Activated CD8-positive, alpha-beta memory T cell treated with anti-CD3 and anti-CD28 coated beads, Interleukin-2, amount 10 ng/mL, durations not matched to agents 7 days and 5 days (primary cell): ENCODE measurements at places on chromosomes 1 and 21.

DNA sequence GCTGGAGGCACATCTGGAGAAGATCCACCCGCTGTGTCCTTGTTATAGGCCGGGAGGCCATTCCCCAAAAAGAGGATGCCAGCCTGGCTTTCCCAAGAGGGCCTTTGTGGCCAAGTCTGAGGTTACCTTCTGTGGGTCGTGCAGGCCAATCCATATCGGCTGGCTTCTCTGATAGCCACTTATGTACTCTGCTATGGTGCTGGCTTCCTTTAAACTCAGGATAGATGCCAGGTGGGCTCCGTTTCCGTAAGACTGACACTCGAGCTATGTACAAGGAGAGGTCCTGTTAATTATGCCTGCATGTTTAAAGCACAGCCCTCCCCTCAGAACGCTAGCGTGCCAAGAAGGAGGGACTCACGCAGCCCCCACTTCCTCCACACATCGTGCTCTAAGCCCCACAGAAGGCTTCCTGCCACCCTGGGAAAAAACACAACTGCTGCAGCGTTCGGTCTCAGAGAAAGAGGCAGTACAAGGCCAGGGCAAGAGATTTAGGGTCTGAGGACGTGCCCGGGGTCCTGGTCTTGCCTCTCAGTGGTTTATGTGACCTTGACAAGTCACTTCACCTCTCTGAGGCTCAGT is 11.6 kb downstream of the REG4 start:
- no peaks in the 10 kb centered on the region for H3K36me3 ChIP-seq
- H3K4me1 ChIP-seq: peaks cover 11% of the 10 kb centered on the region
- no peak for DNase-seq
- peak overlapping the region; percentile 37 for H3K4me3 ChIP-seq
- peaks cover 14% of the 10 kb centered on the region for H3K27me3 ChIP-seq

DNA sequence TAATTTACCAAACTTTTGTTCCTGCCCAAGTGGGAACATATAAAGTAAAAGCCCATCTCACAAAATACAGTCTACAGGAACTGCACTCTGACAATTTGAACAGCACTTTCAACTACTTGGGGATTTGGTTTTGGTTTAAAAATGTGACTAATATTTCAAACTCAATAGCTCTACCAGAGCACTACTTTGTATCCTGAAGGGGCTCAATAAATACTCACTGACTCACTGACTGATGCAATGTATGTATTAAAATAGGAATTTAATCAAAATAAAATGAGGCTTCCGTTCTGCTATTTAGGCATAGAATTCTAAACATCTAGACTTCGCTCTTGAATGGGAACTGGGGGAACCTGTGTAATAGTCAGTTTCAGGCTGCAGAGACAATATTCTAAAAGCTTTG is 21.9 kb downstream of the EFCAB14 start:
- DNase-seq: no peak
- H3K4me3 ChIP-seq: no peak overlapping the region
- H3K27me3 ChIP-seq: no peaks in the 10 kb centered on the region
- peaks cover 43% of the 10 kb centered on the region for H3K36me3 ChIP-seq
- no peak overlapping the region for H3K27ac ChIP-seq

GRCh38 chr1:209723756-209724693 is 19.4 kb downstream of the HSD11B1 start:
- no peaks in the 10 kb centered on the region for H3K27me3 ChIP-seq
- H3K4me1 ChIP-seq: peaks cover 13% of the 10 kb centered on the region
- H3K4me3 ChIP-seq: no peak overlapping the region
- no peak for DNase-seq
- peaks cover 5% of the 10 kb centered on the region for H3K36me3 ChIP-seq

DNA sequence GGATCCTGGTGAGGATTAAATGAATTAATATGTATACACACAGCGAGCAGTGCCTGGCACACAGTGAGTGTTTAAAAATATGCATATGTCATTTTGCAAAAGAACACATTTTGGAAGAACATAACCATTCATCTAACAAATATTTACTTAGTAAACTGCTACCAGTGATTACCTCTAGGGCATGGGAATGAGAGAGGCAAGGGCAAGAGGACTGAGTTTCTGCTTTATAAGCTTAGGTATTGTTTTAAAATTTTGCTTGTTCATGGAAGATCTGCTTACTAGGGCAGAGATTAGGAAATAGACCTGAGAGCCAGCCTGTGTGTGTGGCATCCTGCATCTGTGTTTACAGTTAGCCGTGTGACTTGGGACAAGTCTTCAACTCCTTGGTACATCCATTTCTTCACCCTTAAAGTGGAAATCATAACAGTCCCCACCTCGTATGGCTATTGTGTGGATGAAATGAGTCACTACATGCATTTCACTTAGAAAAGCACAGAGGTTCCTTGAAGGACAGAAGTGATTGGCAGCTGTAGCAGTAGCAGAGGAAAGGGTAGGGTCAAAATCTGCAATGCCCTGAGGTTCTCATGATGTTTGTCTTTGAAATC is 198.5 kb upstream of the FMN2 start:
- H3K4me3 ChIP-seq: no peak overlapping the region
- no peak overlapping the region for H3K27ac ChIP-seq
- H3K27me3 ChIP-seq: peaks cover 13% of the 10 kb centered on the region
- H3K4me1 ChIP-seq: peaks cover 14% of the 10 kb centered on the region

GRCh38 chr1:204134103-204134502 is 17.7 kb downstream of the ETNK2 start:
- H3K36me3 ChIP-seq: no peaks in the 10 kb centered on the region
- H3K4me3 ChIP-seq: no peak overlapping the region
- no peak for DNase-seq
- peaks cover 3% of the 10 kb centered on the region for H3K27me3 ChIP-seq
- H3K4me1 ChIP-seq: no peaks in the 10 kb centered on the region

- peak overlapping the region; percentile 91 for H3K27ac ChIP-seq
- DNase-seq: peak; percentile 76
- peaks cover 35% of the 10 kb centered on the region for H3K4me1 ChIP-seq
- H3K4me3 ChIP-seq: peak overlapping the region; percentile 99
- H3K36me3 ChIP-seq: peaks cover 2% of the 10 kb centered on the region
Observed at GRCh38 chr1:19644681-19645410, 735 bp downstream of the NBL1 start.

GRCh38 chr1:239337799-239338430 is 48.5 kb upstream of the CHRM3 start:
- no peak overlapping the region for H3K27ac ChIP-seq
- H3K36me3 ChIP-seq: no peaks in the 10 kb centered on the region
- no peak overlapping the region for H3K4me3 ChIP-seq
- H3K4me1 ChIP-seq: no peaks in the 10 kb centered on the region
- no peak for DNase-seq

DNA sequence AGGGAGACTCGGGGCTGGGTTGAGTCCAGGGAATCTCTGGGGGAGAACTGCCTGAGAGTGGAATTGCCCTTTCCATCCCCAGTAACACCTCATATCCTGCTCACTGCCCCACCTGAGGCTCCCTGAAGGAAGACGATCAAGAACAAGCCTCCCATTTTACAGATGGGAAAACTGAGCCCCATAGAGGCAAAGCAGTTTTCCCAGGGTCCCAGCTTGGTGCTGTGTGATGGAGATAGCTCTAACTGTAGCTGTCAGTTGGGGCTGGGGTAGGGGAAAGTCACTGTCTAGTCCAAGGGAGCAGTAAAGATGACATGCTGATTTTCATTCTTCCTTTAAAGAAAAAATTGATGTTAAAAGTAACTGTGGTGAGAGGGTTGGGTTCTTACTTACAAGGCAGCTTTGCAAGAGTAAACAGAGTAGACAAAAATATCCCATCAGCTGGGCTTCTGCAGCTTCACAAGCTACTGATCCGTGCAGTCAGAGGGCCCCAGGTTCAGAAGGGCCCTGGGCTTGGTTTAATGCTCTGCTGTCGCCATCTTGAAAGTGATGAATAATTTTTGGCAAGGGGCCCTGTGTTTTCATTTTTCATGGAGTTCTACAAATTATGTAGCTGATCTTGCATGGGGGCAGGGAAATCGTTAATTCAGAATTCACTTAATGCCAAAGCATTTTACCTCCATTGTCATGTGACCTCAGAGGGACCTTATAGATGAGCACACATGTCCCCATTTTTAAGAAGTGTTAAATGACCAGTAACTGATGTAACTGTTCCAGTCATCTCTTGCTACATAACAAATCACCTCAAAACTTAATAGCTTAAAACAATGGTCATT is 17.6 kb upstream of the TNFRSF1B start:
- H3K27me3 ChIP-seq: no peaks in the 10 kb centered on the region
- no peak overlapping the region for H3K4me3 ChIP-seq
- H3K4me1 ChIP-seq: peaks cover 90% of the 10 kb centered on the region
- no peak for DNase-seq
- H3K27ac ChIP-seq: peak overlapping the region; percentile 99
- peaks cover 11% of the 10 kb centered on the region for H3K36me3 ChIP-seq

DNA sequence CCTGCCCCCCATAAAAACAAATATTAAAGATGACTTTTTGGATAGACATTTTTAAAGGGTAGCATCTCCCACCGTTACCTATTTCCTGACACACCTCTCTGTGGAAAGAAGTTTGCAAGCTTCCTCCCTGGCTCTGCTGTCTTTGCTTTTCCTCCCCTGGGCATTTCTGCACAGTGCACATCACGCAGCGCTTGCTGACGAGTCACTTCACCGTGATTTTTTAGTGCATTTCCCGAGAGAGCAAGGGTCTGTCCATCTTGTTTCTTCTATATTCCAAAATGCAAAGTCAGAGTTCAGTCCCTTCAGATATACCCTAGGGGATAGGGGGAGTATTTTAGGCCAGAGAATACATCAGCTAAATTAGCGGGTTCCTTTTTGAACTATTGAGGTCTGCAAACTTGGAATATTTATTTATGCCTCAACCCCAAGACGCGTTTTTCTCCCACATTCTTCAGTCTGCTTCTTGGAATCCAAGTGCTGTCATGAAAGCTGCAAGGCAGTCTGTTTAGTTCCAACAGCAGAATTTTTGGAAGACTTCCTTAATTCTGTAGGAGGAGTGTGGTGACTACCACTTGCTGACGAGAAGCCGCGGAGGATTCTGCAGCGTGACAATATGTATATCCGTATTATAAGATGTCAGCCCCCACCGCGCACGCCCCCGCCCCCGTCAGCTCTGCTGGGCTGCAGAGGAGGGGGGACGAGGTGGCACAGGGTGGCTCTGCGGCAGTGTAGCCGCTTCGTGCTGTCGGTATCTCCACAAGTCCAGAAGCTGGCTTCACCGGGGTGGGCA is 22.4 kb downstream of the SMYD2 start:
- H3K36me3 ChIP-seq: no peaks in the 10 kb centered on the region
- no peak for DNase-seq
- H3K4me1 ChIP-seq: peaks cover 2% of the 10 kb centered on the region
- no peaks in the 10 kb centered on the region for H3K27me3 ChIP-seq
- H3K27ac ChIP-seq: no peak overlapping the region

DNA sequence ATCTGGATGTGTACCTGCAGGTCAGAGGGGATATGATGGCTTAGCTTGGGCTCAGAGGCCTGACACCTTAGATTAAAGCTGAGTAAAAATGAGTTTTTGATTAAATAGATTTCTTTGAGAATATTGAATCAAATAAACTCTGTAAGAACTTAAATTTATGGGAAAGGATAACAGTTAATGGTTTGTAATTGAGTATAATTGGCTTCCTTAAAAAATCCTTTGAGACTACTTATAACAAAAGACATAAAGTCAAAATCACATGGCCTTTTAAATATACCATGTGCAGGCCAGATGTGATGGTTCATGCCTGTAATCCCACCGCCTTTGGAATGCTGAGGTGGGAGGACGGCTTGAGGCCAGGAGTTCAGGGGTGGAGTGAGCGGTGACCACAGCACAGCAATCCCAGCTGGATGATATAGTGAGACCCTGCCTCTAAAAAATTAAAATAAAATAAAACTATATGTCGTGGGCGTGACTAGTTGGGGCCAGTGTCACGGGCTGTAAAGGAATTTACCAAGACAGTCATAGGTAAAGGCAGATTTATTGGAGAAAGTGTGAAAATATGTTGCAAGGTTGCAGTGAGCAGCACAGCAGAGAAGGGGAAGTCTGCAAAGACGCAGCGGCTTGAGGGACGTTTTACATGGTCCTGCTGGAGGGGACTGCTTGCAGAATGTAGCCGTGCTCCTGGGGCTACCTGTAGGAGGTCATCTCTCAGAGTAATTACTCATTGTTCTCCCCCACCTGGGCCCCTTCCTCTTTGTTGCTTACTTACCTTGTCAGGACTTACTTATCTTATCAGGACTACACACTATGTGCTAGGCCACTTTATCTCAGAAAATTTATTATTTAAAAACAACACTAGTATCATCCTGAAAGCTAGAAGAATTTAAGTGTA is 122.3 kb downstream of the ZMYM4 start:
- no peak overlapping the region for H3K27ac ChIP-seq
- H3K4me3 ChIP-seq: no peak overlapping the region

- no peak overlapping the region for H3K4me3 ChIP-seq
- no peak for DNase-seq
- no peaks in the 10 kb centered on the region for H3K36me3 ChIP-seq
- H3K4me1 ChIP-seq: peaks cover 34% of the 10 kb centered on the region
Observed at GRCh38 chr1:25797939-25798338, 2.1 kb upstream of the SELENON start.

DNA sequence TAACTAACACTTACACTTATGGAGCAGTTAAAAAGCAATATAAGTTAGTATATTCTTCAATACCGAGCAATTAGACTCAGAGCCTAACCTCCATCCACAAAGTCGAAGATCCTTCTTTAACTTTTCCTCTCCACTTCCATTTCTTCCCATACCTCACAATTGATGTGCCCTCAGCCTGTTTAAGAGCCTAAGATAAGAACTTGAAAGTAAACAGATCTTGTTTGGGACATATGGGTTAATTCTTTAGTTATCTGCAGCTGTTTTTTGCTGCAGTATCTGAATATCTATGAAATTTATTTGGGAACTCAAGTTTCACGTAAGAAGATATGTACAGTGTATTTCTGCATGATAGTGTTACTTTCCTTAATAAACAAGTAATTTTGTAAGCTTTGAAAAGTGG is 51.5 kb downstream of the MIGA1 start:
- no peak for DNase-seq
- no peak overlapping the region for H3K27ac ChIP-seq
- H3K4me3 ChIP-seq: no peak overlapping the region
- H3K27me3 ChIP-seq: no peaks in the 10 kb centered on the region
- H3K36me3 ChIP-seq: peaks cover 9% of the 10 kb centered on the region

- peaks cover 5% of the 10 kb centered on the region for H3K27me3 ChIP-seq
- H3K4me3 ChIP-seq: no peak overlapping the region
- H3K27ac ChIP-seq: no peak overlapping the region
- H3K4me1 ChIP-seq: no peaks in the 10 kb centered on the region
- DNase-seq: no peak
Observed at GRCh38 chr1:217425422-217425821, 205.5 kb downstream of the GPATCH2 start.

DNA sequence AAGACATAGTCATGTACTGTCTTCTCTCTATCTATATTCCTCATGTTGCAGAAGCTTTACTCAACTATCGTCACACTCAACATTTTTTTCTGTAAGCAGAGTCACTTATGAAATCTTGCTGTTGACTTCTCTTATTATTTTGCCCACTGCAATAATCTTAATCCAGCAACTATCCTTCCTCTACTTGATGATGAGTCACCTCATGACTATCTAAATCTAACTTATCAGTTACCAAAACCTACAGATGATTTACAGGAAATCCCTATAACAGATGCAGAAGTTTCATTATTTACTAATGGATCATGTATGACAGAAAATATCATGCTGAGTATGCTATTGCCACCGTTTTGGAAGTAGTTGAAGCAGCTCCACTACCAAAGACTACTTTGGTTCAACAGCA is 378.9 kb downstream of the DUSP10 start:
- no peak for DNase-seq
- H3K27me3 ChIP-seq: peaks cover 9% of the 10 kb centered on the region
- H3K4me1 ChIP-seq: no peaks in the 10 kb centered on the region
- H3K4me3 ChIP-seq: no peak overlapping the region
